Lung (tissue), 17 donors: ENCODE measurements at places on chromosomes 5 and 9. TPM values are rescaled to one million over a fixed set of nuclear protein-coding genes. Genes with fewer than 3 reads are reported as not detected.
A peak's percentile ranks its signal among the peaks of the same experiment; 100 is the strongest.

Gene IFNE
- not detected for total RNA-seq

Gene GRIA1
- 12.5 TPM for total RNA-seq

DNA sequence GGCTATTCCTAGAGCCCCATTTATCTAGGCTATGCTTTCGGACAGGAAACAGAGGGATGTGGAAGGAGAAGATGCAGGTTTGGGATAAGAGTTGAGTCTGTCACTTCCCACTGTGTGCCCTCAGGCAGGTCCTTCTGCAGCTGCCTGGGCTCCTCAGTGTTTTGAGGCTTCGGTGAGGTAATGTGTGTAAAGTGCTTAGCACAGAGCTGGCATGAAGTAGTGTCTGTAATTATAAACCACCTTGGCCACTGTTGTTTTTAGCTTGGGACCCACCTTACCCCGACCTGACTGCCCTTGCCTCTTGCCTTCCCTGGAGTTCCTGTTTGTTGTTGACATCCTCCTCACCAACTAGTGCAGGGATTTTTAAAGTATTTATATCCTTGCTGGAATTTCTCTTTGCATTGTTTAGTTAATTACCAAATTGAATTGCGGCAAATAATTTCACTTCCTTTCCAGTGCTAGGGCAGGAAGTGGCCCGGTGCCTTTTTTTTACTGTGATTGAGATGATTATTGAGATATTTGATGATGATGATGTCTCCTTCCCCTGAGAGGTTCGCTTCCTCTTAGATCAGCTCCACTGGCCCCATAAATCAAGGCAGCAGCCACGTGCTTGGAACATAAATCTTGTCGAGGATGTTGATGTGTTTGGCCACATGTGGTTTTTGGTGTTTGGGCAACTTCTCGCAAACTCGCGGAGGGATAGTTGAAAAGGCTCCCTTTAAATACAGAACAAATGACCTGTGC, 38.3 kb upstream of the DAB2IP start:
- DNase-seq = no peak

GRCh38 chr5:21709770-21710169, 1143.4 kb downstream of the CDH12 start:
- peak; percentile 27 for DNase-seq

Gene APBA1
- 4.6 TPM for total RNA-seq

Gene HEMGN
- 0.34 TPM for total RNA-seq

DNA sequence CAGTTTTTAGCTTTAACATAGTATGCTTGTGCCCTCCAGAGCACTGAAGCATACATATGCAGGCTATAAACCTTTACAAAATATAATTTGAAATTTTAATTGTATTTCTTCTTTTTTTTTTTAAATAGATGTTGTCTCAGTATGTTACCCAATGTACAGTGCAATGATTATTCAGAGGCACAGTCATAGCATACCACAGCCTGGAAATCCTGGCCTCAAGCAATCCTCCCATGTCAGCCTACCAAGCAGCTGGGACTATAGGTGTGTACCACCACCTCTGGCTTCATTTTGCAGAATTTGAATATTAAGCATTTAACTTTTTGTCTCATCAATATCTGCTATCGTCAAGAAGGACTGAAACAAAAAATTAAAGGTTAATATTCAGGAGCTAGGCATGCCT, 16.9 kb upstream of the ZNF782 start:
- no peak for DNase-seq

Gene SLC6A19
- 0.06 TPM for total RNA-seq

DNA sequence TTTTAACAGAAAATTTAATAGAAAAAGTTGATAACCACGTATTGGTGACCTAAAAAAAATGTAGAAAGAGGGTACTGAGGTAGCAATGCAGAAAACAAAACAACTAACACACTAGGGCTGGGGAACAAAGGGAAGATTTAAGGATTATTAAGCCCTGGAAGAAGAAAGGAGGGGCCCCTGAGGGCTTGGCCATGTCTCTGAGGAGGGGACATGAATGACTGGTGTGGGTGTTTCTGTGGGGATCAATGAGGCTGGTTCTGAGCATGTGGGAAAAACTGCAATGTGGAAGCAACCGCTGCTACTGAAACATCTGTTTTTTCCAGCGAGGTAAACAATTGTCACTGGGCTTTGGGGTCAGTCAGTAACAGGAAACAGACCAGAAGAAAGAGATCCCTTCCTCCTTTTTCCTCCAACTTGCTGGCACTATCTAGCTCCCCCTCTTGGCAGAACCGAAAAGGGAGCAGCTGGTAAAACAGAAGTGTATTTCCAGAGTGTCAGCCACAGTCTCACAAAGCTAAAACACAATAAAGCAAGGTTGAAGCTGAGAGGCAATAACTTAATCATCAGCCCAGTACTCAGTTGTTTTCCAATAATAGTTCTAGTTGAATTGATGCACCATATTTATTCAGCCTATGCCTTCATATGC, 48.3 kb downstream of the ATPSCKMT start:
- DNase-seq = peak; percentile 23
